GM04503 (cell line): ENCODE measurements at places on chromosomes 12 and 14.

DNA sequence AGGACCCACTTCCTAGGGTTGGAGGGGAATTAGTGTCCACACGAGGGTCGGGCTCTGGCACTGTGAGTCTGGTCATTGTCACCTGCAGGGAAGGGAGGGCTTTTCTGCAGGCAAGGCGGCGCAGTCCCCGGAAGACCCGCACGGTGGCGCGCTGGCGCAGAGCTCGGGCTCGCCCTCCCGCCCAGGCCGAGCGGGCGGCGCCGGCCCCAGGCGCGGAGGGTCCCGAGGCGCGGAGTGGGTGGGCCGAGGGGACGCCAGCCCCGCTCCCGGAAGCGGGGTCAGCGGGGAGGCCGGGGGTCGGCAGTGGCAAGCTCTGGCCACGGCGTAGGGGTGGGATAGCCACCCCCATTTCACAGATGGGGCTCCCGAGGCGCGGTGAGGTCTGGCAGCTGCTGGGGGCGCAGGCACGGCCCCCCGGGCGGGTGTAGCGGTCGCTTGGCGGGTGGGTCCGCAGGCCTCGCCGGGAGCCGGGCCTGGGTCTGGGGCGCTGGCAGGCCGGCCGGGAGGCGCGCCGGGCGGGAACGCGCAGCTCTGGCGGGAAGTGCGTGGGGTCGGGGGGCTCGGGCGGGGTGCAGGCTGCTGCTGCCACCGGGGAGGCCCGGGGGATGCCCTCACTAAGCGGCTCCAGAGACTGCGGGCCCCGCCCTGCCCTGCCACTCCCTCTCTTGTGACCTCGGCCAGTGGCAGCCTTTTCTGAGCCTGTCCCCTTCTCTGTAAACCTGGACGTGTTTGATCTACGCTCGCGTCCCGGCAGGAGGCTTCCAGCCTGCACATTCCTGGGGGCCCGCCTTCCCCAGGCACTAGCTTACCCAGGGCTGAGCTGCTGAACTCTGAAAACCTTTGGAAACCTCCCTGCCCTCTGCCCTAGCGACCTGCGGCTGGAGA, 46.1 kb downstream of the CYP46A1 start:
- DNase-seq: no peak

- no peak for DNase-seq
Measured at GRCh38 chr12:12922191-12922616, 29.8 kb downstream of the GPRC5D start.

GRCh38 chr14:49792618-49793017, 24.7 kb downstream of the KLHDC2 start:
- no peak for DNase-seq

DNA sequence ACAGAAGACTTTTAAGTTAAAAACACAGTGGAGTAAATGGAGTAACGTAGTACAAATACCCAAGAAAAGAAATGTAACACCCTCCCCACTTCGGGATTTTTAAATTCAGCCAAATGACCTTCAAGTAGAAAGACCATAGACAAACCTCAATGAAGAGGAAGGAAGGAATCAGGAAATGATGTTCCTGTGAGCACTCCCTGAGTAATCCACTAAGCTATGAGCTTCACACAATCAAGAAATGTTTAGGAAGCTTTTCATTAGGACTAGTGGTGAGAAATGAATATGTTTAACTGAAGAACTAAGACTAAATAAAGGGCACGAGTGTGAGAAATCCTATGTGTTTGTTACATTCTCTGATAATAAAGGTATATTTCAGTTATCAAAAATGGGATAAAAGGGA, 10.1 kb downstream of the TCL1A start:
- no peak for DNase-seq

- no peak for DNase-seq
Measured at GRCh38 chr12:66903782-66904396, 225.0 kb upstream of the GRIP1 start.

DNA sequence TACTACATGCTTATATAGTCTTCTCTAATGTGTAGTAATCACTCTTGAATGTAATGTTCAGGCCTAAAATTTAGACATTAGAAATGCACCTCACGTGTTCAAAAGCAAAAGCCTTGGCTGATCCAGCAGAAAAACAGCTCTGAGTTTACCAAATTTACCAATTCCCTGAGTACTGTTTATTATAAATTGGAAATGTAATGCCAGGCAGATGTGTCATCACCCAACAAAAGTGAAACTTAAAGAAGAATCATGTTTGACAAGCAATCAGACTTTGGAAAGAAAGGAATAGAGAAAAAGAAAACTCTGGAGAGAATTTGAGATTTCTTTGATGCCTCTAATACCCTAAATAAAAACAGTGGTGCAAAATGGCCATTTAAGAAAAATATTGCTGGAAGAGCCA, 26.5 kb upstream of the STRAP start:
- DNase-seq: no peak

- peak; percentile 10 for DNase-seq
Measured at GRCh38 chr12:51118706-51119105, 35.3 kb upstream of the CSRNP2 start.

DNA sequence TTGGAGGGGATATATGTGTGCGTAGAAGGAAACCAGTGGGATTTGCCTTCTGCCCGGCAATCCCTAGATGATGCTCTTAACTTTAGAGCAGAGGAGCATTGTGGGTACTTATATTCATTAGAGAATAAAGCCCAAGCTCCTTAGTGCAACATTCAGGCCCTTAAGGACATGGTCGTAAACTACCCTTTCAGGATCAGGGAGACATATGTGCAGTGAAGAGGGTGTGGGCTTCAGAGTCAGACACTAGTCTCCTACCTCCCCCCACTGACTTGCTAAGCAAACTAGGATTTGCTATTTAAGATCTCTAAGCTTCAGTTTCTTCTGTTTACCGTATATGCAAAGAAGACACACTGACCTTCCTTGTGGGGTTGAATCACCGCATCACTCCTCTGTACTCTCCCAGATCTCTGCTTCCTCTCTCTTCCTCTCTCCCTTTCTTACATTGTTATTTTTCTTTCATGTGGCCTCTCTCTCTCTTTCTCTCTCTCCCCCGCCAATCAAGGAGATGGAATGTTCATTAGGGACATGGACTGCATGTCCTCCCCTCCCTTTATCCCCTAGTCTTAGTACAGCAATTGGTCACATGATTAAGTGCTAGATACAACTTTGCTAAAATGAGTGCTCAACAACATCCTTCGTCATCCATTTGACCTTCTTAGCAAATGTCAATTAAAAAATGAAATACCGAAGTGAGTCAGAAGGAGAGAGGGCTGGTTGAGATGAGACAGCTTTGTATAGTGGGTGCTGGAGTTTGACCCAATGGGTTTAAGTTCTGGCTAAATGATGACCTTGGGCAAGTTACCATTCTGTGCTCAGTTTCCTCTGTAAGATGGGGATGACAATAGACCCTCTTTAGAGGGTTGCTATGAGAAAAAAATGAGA, 91.7 kb downstream of the TMX1 start:
- DNase-seq: no peak

- no peak for DNase-seq
Measured at GRCh38 chr14:100881211-100882025, 22.1 kb downstream of the RTL1 start.

DNA sequence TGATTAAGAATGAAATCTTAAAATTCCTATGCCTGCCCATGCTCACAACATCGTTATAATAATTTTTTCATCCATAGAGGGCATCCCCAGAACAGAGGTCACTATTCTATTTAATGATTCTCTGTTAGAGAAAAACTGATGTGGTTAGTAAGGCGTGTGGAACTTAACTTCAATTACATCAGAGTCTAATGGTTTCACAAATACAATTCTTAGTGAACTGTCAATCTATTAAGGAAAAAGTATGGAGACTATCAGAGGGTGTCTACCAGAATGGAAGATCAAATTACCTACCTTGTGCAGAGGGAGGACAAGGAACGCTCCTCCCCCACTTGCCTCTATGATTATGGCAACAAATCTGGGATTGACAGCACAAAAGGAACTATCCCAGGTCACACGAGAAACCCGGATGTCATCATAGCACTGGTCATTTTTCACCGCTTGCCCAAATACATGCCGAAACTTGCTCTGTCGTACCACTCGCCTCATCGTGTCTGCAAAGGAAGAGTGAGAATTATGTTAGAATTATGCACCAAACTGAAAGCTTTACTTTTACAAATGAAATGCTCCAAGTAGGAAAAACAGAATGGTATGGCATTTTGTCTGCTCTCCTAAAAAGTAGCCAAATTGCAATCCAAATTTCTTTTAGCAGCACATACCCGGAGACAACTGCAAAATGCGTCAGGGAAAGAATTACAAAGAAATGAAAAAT, 30.3 kb downstream of the CORO1C start:
- no peak for DNase-seq

- no peak for DNase-seq
Measured at GRCh38 chr12:19482551-19483109, 43.3 kb downstream of the AEBP2 start.
